Mucosa of gallbladder (tissue), 1 donor: ENCODE measurements at places on chromosomes 2 and 18. TPM values are rescaled to one million over a fixed set of nuclear protein-coding genes. Genes with fewer than 3 reads are reported as not detected.

DNA sequence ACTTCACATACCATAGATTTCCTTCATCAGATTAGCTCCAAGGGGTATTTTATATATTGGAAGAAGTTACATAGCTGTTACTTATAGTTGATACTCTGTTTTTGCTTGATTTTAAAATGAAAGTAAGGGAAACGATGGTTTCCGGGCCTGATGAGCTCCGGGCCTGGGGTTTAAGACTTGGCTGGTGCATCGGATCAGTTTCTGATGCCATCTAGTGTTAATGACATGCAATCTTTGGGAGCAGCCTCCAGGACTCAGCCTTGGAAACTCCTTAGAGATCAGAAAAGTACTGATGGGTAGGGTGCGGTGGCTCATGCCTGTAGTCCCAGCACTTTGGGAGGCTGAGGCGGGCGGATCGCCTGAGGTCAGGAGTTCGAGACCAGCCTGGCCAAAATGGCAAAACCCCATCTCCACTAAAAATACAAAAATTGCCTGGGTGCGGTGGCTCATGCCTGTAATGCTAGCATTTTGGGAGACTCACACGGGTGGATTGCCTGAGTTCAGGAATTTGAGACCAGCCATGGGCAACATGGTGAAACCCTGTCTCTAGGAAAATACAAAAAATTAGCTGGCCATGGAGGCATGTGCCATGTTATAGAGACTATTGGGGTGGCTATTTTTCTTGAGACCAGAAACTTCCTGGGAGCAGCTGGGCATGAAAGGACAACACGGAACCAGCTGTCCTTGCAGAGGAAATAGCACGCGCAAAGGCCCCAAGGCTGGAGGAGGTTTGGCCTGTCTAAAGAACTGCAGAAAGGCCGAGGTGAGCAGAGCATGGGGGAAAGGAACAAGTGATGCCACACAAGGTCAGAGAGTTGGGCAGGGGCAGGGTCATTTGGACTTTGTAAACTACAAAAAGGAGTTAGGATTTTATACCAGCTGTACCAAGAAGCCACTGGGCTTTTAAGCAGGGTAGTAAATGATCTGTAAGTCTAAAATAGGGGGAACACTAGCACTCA is 46.9 kb upstream of the CNOT11 start:
- peak; percentile 63 for DNase-seq

DNA sequence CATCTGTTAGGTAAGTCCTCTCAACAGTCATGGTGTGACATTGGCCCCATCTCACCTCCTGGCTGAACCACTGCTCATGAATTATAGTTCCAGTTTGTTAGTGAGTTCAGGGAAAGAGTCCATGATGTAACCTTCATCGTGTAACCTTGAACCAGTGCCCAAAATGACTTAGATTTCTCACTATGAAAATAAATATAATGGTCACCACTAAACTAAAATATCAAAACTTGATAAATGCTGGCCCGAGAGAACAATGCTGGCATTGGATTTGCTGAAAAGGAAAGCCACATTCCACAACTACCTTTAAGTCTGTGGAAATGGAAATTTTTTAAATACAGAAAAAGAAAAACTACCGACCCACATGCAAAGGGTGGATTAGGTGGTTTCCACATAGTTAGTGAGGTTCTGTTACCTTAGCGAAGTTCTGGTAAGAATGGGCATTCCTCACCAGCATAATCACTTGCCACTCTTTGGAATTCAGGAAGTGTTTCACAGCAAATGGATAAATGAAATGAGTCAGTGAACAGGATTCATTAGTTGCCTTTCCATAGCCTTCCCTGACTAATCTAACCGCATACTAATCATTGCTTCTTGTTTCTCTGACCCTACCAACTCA is 133.9 kb upstream of the CTAGE1 start:
- no peak for DNase-seq

DNA sequence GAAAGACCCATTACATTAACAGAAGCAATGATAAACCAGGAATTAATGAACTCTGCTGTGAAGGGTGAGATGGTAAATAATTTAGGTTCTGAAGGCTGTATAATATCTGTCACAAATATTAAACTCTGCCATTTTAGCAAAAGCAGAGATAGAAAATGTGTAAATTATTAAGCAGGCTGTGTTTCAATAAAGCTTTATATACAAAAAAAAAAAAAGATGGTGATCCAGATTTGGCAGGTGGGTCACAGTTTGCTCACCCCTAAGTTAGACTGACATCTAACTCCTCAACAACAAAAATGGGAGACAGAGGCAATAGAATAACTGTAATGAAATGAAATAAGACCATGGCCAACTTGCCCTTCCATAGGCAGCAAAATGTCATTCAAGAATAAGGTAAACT is 157.3 kb upstream of the FANCL start:
- no peak for DNase-seq

GRCh38 chr18:39841482-39842365 is 2113.3 kb upstream of the PIK3C3 start:
- DNase-seq = peak; percentile 58

DNA sequence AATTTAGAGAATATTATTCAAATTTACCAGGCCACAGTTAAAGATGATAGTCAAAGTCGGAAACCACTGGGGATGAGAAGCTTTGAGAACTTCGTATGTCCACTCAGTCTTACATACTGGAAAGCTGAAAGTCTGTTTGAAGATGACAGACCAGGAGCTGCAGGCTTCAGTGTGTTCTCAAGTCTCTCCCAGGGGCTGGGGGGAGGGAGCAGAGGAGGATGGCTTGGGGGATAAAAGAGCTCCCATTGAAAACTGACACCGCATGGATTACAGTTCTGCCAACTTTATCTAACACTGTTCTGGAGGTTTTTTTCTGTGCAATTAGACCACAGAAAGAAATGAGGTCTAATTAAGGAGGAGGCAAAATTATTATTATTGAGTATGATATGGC is 170.5 kb upstream of the ALKAL2 start:
- no peak for DNase-seq

DNA sequence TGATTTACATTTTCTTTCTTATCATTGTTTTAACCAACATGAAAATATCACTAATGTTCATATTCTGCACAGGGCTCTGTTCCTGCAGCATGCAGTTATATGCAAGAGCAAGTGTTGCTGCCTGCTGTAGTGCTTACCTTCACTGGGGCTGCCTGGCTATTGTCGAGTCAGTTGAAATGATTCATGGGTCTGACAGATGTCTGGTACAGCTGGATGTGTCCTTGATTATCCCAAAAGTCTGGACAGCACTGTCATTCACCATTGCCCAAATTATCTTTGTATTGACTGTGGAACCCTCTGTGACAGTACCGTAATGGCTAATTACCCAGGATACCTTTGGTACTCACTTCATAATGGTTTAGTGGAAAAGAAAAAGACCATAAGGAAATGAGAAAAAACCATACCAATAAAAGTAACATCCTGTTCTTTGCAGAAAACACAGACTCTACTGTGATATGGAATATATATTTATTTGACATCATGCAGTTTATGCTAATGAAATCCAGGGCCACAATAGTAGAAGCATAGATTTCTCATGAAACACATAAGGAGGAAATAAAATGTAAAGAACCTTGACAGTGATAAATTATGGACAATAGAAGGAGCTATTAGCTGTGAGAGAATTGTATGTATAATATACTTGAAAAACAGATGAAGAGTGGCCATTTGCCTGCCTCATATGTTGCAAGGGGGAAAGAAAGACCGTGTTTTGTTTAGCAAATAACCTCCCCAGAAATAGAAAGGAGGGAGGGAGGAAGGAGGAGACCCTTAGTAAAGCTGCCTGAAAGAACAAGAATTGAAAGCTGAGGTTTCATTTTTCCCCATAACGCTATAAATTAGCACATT is 249.8 kb upstream of the ATP5MC3 start:
- no peak for DNase-seq

DNA sequence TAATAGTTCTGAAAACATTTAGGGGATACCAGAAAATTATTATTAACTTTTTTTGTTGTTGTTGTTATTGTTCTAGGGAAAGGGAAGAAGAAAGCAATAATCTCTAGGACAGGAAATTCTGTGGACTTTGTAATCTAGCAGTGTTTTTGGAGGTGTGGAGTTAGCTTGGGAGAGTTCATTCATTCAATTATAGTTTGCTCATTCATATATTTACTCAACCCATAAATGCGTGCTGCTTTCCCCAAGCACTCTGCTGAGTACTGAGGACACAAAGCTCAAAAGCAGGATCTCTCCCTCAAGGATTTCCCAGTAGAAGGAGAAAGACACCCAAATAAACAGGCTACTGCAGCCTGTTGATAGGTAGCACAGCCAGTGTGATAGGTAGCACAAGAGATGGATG is 984.3 kb downstream of the BCL11A start:
- DNase-seq = no peak

DNA sequence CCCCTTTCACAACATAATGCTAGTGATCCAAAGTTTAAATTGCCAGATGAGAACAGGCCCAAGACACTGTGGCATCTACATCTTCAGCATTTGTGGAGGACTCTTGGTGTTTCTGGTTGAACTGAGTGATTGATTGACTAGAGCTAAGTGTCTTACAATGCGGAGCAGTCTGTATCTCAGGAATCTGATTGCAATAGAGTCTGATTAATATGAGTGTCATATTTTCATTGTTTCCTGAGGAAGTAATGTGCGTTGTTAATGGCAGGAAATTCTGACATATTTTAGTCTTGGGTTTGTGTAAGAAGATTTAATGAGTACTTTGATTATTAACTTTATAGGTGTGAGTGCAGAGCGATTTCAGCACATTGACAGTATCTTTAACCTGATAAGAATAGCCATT is 82.0 kb upstream of the PROKR1 start:
- DNase-seq = no peak

DNA sequence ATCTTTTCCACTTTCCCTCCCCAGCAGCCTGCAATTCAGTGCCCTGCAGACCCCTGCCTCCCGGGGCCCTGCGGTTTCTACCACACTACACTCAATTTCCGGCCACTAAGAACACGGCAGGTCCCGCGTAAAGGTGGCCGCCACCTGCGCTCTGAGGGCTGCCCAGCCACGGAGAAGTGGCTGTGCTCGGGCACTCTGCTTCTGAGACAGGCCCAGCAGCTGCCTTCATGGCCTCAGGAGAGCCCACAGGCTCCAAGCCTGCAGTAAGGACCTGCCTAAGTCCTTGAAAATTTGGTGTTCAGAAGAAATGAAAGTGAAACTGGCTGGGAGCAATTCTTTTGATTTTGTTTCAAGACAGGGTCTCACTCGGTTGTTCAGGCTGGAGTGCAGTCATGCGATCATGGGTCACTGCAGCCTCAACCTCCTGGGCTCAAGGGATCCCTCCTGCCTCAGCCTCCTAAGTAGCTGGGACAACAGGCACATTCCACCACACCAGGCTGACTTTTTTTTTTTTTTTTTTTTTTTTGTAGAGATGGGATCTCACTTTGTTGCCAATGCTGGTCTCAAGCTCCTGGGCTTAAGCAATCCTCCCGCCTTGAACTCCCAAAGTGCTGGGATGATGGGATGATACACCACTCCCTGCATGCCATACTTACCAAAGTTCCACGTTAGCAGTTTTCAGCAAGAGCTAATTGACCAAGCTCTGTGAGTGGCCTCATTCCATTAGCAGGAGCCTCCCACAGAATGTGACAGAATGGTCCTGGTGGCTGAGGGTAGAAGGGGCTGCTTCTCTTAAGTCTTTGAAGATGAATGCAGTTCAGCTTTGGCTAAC is 14.6 kb upstream of the ALPP start:
- no peak for DNase-seq

- no peak for DNase-seq
These were observed 102.6 kb upstream of the NYAP2 start for GRCh38 chr2:225296951-225297350.

- no peak for DNase-seq
These were observed 109.6 kb upstream of the STPG4 start for GRCh38 chr2:47264686-47265085.

ZNG1B gene
- 29.5 TPM for total RNA-seq

TBR1 gene
- not detected for total RNA-seq

CDK5R2 gene
- total RNA-seq = 0.14 TPM

RBM44 gene
- 0.55 TPM for total RNA-seq
